ENCODE measurements at places on chromosomes 6 and 20.
A peak's percentile ranks its signal among the peaks of the same experiment; 100 is the strongest.

- no peak overlapping the region for H3K27ac ChIP-seq
- H3K4me1 ChIP-seq, result peaks cover 9% of the 10 kb centered on the region
- no peak overlapping the region for H3K4me3 ChIP-seq
- no peak for DNase-seq
- H3K36me3 ChIP-seq, result no peaks in the 10 kb centered on the region
Observed at GRCh38 chr6:148954934-148955333, 208.1 kb downstream of the UST start.

DNA sequence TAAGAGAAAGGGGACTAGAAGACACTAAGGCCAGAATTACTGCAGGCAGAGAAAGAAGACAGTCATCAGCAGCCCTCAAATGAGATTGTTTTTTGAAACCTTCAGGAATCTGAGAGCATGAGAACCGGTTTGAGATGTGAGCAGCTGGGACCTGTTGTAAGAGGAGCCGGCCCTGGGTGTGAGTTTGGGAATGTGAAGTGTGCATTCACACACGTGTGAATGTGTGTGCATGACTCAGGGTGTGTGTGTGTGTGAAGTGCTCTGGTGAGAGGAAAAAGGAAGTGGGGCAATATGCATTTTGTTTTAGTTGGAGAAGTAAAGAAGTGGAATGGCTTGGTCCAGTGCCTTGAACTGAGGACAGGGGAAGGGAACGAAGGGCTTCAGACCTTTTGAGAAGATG is 4.3 kb downstream of the SCUBE3 start:
- H3K4me1 ChIP-seq, result peaks cover 34% of the 10 kb centered on the region
- no peak overlapping the region for H3K4me3 ChIP-seq
- H3K36me3 ChIP-seq, result no peaks in the 10 kb centered on the region

DNA sequence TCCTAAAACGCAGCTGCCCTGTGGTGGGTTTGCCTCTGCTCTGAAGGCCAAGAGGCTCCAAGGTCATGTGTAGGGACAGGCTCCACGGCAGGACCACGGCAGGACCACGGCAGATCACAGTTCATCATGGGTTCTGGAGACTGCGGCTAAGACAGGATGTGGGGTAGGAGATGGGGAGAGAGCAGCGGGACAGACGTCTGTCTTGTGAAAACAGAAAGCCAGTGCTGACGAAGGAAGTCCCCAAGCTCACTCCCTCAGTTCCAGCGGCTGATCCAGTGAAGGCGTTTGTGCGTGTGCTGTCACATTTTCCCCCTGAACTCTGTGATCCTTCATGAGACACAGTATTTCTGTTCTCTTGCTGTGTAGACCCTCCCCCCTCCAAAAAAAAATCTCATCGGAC is 67.9 kb upstream of the PTGIS start:
- H3K4me3 ChIP-seq, result no peak overlapping the region
- peaks cover 39% of the 10 kb centered on the region for H3K36me3 ChIP-seq
- DNase-seq, result no peak

DNA sequence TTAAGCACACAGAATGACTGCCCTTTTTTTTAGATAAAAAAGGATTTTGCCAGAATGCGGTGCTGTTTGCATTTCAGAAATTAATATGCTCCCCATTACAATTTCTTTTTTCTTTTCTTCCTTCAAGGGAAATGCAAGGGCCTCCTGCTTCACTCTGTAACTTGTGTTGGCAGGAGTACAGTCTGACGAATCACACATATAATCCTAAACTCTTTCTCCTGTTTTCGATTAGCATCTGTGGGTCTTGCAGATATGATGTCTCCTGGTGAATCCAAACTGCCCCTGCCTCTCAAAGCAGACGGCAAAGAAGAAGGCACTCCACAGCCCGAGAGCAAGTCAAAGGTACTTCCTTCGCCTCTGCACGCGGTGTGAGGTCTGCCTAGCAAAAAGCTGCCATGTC is 149.5 kb downstream of the TMEM242 start:
- DNase-seq, result peak; percentile 38
- no peak overlapping the region for H3K27ac ChIP-seq
- no peak overlapping the region for H3K4me3 ChIP-seq
- H3K36me3 ChIP-seq, result peaks cover 13% of the 10 kb centered on the region
- H3K27me3 ChIP-seq, result no peaks in the 10 kb centered on the region

GRCh38 chr20:44615876-44616603 is 33.7 kb downstream of the PKIG start:
- no peaks in the 10 kb centered on the region for H3K4me1 ChIP-seq
- no peak overlapping the region for H3K27ac ChIP-seq
- H3K36me3 ChIP-seq, result peaks cover 49% of the 10 kb centered on the region
- no peaks in the 10 kb centered on the region for H3K27me3 ChIP-seq

- H3K4me3 ChIP-seq, result no peak overlapping the region
- no peak overlapping the region for H3K27ac ChIP-seq
- no peaks in the 10 kb centered on the region for H3K27me3 ChIP-seq
- H3K36me3 ChIP-seq, result no peaks in the 10 kb centered on the region
- DNase-seq, result no peak
- peaks cover 7% of the 10 kb centered on the region for H3K4me1 ChIP-seq
Observed at GRCh38 chr20:17785007-17785406, 85.2 kb downstream of the BANF2 start.

- no peak overlapping the region for H3K4me3 ChIP-seq
- no peak for DNase-seq
- peaks cover 18% of the 10 kb centered on the region for H3K4me1 ChIP-seq
- H3K36me3 ChIP-seq, result peaks cover 36% of the 10 kb centered on the region
- peak overlapping the region; percentile 98 for H3K27ac ChIP-seq
- no peaks in the 10 kb centered on the region for H3K27me3 ChIP-seq
Observed at GRCh38 chr20:47232518-47232917, 124.0 kb downstream of the ZMYND8 start.

DNA sequence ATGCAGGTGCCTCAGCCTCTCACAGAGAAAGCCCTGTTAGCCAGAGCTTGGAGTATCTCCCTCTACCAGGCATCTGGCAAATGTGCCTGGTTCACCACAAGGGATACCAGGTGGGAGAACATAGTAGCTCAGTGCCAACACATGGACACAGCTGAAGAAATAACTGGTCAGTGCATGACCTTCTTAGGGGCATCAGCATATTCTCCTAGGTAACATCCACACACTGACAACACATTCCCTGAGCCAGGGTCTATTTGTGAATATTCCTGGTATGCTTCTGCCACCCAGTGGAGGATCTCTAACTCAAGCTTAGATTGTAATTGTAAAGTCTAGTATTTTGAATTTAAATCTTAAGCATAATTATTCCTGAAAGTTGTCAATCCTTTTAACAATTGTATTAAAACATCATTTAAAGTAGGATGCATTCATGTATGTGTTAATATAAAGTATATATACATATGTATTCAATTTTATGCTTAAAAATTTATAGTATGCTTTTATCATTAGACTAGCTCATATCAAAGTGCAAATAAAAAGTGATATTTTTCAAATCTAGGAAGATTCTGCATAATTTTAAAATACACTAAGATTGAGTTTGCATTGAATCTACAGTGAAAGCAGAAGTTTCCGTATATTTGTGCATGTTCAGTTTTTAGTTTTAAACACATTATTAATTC is 45.3 kb upstream of the COL21A1 start:
- H3K4me3 ChIP-seq, result no peak overlapping the region
- no peak overlapping the region for H3K27ac ChIP-seq
- H3K36me3 ChIP-seq, result no peaks in the 10 kb centered on the region
- H3K27me3 ChIP-seq, result no peaks in the 10 kb centered on the region
- DNase-seq, result peak; percentile 62

- H3K4me3 ChIP-seq, result no peak overlapping the region
- H3K27me3 ChIP-seq, result peaks cover 8% of the 10 kb centered on the region
- DNase-seq, result peak; percentile 52
- H3K4me1 ChIP-seq, result no peaks in the 10 kb centered on the region
- no peaks in the 10 kb centered on the region for H3K36me3 ChIP-seq
Observed at GRCh38 chr6:89122625-89123024, 4.8 kb upstream of the SRSF12 start.

DNA sequence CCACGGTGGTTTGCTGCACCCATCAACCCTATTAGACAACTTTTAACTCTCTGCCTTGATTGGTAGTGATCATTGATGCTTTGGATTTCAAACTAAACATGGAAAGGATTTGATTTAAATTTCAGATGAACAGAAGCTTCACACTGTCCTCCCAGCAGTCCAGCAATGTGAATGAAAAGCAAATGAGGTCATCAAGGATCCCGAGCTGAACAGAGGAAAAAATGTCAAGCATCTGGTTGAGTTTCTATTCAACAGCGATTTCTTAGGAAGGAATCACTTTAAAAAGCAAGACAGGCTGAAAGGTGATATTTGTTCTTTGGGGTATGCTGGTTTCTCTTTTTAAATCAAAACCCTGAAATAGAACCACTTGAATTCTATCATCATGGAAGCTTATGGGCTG is 10.6 kb upstream of the SAMD3 start:
- no peaks in the 10 kb centered on the region for H3K36me3 ChIP-seq
- H3K27me3 ChIP-seq, result no peaks in the 10 kb centered on the region
- no peaks in the 10 kb centered on the region for H3K4me1 ChIP-seq
- peak; percentile 57 for DNase-seq
- H3K4me3 ChIP-seq, result no peak overlapping the region
